ENCODE measurements at places on chromosomes 4 and X. TPM values are rescaled to one million over a fixed set of nuclear protein-coding genes. Genes with fewer than 3 reads are reported as not detected.

DNA sequence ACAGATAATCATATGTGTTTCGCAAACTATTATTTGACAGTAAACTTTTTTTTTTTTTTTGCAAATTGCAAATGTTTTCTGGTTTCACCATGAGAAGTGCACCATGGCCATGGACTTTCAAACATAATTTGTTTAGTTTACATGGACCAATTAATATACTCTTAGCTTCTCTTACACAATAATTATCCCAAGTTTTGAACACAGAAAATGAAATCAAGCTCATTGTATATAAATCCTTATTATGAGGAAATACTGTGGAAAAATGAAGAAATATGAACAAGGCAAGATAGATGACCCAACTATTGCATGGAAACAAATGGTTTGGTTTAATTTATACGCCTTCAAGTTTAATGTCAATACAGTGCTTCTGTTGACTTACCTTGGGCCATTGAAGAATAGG lies 3.9 kb downstream of the FGF5 start:
- H3K27me3 ChIP-seq: peaks cover 58% of the 10 kb centered on the region
- no peak for DNase-seq
- H3K4me1 ChIP-seq: peaks cover 24% of the 10 kb centered on the region
- no peaks in the 10 kb centered on the region for H3K36me3 ChIP-seq

The DKK2 gene
- not detected for total RNA-seq

DNA sequence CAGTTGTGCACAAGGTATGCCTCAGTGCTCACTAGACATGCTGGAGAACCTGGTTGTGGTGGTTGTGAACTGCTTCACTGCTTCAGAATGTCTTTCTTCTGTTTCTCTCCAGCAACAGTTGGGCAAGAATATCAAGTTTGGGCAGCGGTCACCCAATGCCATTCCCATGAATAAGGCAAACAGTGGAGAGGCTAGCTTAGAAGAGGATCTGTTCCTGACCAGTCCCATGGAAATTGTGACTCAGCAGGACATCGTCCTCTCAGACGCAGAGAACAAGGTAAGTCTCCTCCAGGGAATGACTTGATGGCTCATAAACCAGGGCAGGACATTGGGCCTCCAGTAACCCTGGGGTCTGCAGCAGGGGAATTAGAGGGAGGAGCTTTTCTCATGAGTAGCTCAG lies 79.9 kb downstream of the AASDH start:
- no peak overlapping the region for H3K27ac ChIP-seq
- no peaks in the 10 kb centered on the region for H3K4me1 ChIP-seq
- H3K4me3 ChIP-seq: no peak overlapping the region
- H3K27me3 ChIP-seq: no peaks in the 10 kb centered on the region

The MAGEA4 gene
- not detected for total RNA-seq

DNA sequence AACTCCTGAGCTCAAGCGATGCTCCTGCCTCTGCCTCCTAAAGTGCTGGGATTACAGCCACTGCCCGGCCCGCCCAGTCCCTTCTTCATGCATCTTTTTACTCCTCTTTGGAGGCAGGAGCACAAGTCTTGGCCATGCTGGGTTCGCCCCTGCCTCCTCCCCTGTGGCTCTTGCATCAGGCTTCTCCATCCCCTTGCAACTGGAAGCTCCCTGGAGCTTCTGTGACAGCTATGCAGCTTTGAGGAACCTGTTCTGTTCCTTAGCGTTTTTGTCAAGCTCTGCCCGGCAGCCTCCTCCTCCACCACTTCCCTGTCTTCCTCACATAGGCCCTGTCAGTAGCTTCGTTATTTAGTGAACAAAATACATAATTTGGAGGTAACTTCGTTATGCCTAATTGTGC lies 73.9 kb downstream of the PSAPL1 start:
- no peaks in the 10 kb centered on the region for H3K4me1 ChIP-seq
- no peak overlapping the region for H3K27ac ChIP-seq
- H3K36me3 ChIP-seq: no peaks in the 10 kb centered on the region

DNA sequence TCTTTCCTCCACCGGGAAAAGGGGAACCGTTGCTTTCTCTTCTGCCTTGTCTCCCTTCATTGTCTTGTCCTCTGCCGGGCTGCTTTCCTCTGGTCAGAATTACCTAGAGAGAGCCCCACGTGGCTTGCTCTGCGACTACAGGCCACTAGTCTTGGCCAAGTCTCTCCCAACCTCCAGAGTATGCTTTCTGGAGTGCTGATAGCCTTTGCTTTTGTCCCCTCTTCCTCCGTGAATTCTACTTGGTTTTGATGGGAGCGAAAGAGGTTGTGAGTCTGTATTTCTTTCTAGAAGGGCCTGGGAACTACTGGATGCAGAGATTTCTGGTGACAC lies 5.3 kb upstream of the POU4F2 start:
- H3K27ac ChIP-seq: no peak overlapping the region
- peaks cover 68% of the 10 kb centered on the region for H3K27me3 ChIP-seq
- H3K4me3 ChIP-seq: no peak overlapping the region
- no peak for DNase-seq

The H2BW2 gene
- total RNA-seq: not detected
